Activated CD4-positive, alpha-beta T cell treated with anti-CD3 and anti-CD28 coated beads, Interleukin-2, amount 10 ng/mL, durations not matched to agents 24 days and 14 days (primary cell): ENCODE measurements at places on chromosomes 3 and 15. TPM values are rescaled to one million over a fixed set of nuclear protein-coding genes. Genes with fewer than 3 reads are reported as not detected.

GRCh38 chr3:108408883-108409799 lies 101.3 kb downstream of the MYH15 start:
- no peaks in the 10 kb centered on the region for H3K36me3 ChIP-seq
- H3K4me3 ChIP-seq: no peak overlapping the region
- no peaks in the 10 kb centered on the region for H3K4me1 ChIP-seq
- DNase-seq: no peak

DNA sequence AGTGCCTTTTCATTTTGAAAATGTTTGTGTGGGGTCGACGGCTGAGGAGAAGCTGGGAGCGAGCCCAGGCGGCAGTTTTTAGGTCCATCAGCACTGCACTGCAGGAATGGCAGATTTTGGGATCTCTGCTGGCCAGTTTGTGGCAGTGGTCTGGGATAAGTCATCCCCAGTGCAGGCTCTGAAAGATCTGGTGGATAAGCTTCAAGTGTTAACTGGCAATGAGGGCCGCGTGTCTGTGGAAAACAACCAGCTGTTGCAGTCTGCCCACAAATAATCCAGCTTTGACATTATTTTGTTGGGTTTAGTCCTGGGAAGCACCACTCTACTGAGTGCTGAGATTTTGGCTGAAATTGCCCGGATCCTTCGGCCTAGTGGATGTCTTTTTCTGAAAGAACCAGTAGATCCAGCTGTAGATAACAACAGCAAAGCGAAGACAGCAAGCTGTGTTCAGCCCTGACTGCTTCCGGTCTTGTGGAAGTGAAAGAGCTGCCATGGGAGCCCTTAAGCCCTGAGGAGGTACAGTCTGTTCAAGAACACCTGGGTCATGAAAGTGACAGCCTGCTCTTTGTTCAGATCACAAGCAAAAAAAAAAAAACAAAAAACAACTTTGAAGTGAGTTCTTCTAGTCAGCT lies 13.1 kb upstream of the ANP32A start:
- DNase-seq: peak; percentile 79
- peaks cover 15% of the 10 kb centered on the region for H3K27me3 ChIP-seq
- H3K4me3 ChIP-seq: no peak overlapping the region
- peaks cover 18% of the 10 kb centered on the region for H3K4me1 ChIP-seq
- H3K27ac ChIP-seq: no peak overlapping the region

GRCh38 chr3:182233957-182234356 lies 522.2 kb downstream of the SOX2 start:
- no peaks in the 10 kb centered on the region for H3K27me3 ChIP-seq
- H3K4me1 ChIP-seq: no peaks in the 10 kb centered on the region
- no peak for DNase-seq
- H3K27ac ChIP-seq: no peak overlapping the region
- H3K36me3 ChIP-seq: no peaks in the 10 kb centered on the region
- H3K4me3 ChIP-seq: no peak overlapping the region

GRCh38 chr3:162142511-162142910 lies 645.9 kb downstream of the OTOL1 start:
- no peak overlapping the region for H3K4me3 ChIP-seq
- no peaks in the 10 kb centered on the region for H3K27me3 ChIP-seq
- H3K36me3 ChIP-seq: no peaks in the 10 kb centered on the region
- no peak overlapping the region for H3K27ac ChIP-seq
- no peak for DNase-seq

The PCLAF gene
- 67.6 and 81.9 TPM in 2 replicates for total RNA-seq

The WDR49 gene
- total RNA-seq: 0.09 and 0.12 TPM in 2 replicates

The PDZRN3 gene
- not detected in 2 replicates for total RNA-seq

The GOLGA8G gene
- not detected in 2 replicates for total RNA-seq

The PRR20G gene
- total RNA-seq: not detected in 2 replicates
